AML-193 (cell line): ENCODE measurements at places on chromosomes 13 and 19.

DNA sequence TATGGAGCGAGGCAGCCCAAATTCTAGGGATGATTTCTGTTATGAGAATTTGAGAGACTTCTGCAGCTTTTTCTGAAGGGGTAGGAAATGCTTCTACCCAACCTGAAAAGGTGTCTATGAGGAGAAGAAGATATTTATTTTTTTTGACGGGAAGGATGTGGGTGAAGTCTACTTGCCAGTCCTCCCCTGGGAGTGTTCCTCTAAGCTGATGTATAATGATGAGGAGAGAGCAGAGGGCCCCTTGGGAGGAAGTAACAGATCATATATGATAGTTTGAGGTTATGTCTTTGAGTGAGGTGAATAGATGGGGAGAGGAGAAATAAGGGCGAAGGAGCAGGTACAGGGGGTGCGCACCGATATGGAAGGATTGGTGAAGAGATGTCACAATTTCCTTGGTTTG lies 910.6 kb upstream of the SLITRK5 start:
- no peak for DNase-seq

DNA sequence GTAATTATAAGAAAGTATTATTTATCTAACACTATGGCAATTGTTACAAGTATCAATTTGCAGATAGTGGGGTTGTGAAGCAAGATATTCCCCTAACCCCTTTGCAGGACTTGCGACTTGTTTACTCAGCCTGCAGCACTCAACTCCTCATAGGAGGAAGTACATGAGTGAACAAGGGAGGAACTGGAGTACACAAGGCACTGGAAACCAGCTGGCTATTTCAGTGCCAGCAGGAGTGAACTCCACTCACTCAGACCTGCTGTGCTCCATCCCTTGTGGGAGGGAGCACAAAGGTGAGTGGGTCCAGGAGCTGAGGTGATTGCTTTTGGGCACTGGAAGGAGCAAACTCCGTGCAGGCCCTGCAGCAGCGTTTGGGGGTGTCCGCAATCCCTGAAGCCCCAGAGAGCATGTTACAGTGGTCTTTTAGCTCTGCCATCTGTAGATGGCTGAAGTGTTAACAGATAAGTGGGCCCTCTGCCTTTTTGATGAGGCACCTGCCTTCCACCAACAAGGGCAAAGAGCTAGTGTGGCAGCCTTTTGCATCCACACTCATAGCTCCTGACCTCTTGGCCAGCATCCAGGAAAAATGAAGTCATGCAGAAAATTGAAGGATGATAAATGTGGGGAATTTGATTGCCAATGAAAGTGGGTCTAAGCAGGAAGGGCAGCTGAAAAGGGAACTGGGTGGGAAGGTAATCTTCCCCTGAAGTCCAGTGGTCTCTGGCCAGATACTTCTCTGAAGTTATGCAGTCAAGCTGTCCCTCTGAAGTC lies 802.2 kb upstream of the MIR17HG start:
- DNase-seq: no peak

- DNase-seq: peak; percentile 67
These were observed 615.5 kb upstream of the KLHL1 start for GRCh38 chr13:70723732-70724131.

- DNase-seq: no peak
These were observed 4.8 kb upstream of the DAPK3 start for GRCh38 chr19:3975637-3976087.

DNA sequence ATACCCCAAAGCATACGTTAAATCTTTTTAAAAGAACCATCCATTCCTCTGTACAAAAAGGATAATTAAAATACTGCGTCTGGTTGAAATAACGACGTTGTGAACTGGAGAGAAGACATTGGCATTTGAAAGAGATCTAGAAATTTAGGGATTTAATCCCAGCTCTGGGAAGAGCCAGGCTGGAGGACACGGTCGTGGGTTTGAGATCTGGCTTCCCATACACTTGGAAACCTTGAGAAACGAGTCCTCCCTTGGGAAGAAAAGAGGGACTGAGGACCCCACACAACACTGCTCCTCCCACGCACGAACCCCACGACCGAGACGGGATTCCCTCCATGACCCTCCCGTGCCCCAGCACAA lies 625 bp downstream of the ZNF709 start:
- no peak for DNase-seq

DNA sequence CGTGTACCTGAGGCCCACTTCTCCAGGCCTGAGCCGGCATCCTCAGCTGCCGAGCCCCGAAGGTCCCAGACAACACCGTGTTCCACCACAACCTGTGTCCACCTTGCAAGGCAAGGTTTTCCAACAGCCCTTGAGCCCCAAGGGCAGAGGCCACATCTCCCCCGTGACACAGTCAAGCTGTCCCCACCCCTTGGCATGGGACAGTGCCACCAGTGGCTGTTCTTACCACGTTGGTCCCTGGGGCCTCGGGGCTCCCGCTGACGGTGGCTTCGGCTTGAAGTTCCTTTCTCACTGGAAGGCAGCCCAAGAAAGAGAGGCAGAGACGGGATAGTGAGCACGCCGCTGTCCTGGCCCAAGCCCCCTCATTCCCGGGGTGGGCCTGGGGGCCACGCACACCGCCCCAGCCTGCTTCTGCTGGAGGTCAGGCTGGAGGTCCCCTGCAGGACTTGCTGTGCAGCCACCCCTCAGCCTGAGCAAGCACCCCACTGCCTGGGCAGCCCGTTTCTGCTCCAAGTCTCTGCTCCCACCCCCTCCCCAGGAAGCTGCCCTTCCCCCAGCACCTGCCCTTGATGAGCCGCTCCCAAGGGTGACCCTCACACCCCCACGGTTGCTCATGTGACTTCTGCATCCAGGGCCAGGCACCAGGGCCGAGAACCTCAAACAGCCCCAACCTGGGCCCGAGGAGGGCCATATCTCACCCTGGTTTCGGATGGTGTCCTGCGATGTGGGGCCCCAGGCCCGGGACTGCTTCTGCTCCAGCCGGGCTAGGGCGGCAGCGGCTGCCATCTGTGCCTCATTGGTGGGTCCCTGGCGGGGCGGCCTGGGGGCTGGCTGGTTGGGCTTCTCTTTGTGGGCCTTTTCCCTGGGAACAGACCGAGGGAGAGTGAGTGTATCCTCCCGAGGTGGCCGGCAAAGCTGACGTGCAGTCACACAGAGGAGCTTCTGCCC lies 4.1 kb downstream of the UBXN6 start:
- no peak for DNase-seq

GRCh38 chr19:825897-826644 lies 1.6 kb upstream of the AZU1 start:
- no peak for DNase-seq

GRCh38 chr19:3835055-3835435 lies 33.8 kb downstream of the ZFR2 start:
- DNase-seq: no peak

DNA sequence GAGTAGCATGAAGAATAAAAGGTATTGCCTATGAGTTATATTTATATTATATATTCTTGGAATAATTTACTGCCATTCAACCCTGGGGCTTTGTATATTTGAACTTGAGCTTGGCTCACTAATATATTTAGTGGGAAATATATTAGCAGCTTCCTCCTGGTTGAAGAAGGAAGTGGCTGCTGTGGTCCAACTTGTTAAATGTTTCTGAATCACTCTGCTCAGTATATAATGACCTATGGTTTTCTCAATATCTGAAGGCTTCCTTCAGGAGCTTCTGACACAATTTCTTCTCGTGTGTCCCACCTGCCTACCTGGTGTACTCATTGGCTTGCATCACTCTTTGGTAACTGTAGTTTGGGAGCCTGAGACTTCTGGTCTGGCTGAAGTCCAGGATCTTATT lies 646.4 kb downstream of the TBC1D4 start:
- DNase-seq: no peak

- DNase-seq: no peak
These were observed 191.4 kb downstream of the OLFM4 start for GRCh38 chr13:53220038-53220437.

- DNase-seq: no peak
These were observed 26.3 kb downstream of the SHANK1 start for GRCh38 chr19:50693064-50693975.

DNA sequence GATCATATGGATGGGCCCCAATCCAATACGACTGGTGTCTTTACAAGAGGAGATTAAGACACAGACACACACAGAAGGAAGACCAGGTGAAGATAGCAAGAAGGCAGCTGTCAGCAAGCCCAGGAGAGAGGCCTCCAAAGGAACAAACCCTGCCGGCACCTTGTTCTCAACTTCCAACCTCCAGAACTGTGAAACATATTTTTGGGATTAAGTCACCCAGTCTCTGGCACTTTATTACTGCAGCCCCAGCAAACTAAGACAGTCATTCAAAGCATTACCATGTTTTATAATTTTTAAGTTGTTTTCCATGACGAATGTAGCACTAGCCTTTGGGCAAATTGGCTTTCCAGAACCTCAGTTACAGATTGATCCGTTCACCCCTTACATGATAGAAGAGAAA lies 11.3 kb downstream of the STARD13 start:
- DNase-seq: no peak

GRCh38 chr13:92656103-92656502 lies 570.5 kb upstream of the GPC6 start:
- no peak for DNase-seq

DNA sequence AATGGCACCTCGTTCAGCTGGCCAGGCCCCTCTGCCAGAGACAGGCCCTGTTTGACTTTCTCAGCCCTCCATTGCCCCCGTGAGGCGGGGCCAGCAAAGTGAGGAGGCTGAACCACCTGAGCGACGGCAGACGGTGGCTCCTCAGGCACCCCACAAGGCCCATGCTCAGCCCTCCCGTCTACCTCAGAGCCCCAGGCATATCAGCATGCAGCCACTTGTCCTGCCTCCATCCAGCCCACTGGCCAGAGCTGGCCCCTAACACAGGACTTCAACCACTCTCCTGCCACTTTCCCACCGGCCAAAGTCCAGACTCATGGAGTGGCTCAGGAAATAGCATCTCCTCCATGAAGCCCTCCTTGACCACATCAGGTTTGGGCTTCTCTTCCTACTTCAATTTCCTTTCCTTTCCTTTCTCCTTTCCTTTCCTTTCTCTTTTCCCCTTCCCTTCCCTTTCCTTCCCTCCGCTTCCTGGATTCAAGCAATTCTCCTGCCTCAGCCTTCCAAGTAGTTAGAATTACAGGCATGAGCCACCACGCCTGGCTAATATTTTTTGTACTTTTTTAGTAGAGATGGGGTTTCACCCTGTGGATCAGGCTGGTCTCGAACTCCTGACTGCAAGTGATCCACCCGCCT lies 9.3 kb downstream of the SLC7A10 start:
- DNase-seq: no peak

GRCh38 chr19:33661336-33661735 lies 39.6 kb downstream of the CHST8 start:
- no peak for DNase-seq

DNA sequence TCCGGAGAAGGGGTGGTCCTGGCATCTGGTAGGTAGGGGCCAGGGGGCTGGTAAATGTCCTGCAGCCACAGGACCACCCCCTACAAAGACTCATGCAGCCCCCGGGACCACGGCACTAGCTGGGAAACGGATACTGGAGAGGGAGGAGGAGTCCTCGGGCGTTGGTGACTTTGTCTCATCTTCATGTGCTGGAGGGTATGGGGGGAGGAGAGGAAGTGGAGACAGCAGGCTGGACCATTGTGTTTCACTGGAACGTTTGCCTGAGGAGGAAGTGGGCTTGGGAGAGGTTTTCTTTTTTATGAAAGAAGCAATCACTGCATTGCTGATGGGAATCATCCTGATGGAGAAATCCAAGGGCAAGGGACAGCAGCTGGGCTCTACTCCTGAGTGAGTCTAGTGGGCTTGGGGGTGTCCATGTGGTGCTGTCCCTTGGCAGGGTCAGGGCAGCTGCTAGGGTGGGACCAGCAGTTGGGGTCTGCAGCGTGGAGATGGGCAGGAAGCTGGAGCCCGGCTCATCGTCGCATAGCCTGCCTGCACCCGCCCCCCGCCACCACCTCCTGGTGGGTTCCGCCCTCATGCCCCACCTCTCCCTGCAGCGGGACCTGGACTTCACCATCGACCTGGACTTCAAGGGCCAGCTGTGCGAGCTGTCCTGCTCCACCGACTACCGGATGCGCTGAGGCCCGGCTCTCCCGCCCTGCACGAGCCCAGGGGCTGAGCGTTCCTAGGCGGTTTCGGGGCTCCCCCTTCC lies 1.7 kb upstream of the ADM5 start:
- DNase-seq: no peak

DNA sequence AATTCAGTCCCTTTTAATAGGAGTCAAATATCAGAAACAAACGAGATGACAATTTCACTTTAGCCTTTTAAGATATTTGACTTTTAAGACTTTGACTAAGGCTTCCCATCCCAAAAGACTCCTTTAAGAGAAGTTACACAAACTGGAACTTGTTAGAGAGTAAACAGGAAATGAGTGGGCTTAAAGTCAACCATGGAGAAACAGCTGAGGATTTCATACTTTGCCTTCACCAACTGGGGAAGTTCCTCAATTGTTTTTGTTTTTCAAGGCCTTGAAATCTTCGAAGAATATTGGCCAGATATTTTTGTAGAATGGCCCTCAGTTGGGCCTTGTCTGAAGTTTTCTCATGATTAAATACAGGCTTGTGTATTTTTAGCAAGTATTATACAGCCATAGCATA lies 227.3 kb downstream of the POU4F1 start:
- peak; percentile 13 for DNase-seq

DNA sequence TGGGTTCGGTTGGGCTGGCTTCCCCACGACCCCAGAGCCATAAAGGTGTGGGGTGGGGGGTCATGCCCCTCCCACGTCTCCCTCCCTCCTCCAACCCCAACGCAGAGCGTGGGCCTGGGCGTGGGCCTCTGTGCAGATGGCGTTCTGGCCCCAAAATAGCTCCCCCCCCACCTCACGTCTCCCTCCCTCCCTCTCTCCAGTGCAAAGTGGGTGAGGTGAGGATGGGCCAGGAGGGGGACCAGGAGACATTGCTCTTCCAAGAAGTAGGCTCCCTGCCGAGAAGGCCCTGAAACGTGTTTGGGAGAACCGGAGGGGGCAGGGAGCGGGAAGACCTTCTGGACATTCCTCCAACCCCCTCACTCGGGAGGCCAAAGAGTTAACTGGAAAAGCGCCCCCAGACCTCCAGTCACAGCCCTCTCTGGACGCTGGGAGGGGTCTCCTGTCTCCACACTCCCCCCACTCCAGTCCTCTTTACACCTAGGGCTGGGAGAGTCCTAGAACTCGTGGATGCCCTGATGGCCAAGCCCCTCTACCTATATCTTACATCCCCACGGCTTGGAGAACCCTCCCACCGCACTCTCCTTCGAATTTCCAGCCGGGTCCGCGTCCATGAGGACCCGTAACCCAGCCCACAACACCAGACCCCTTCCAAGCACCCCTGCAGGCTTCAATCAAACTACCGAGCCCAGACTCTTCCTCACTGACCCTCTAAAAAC lies 855 bp downstream of the UNC13A start:
- no peak for DNase-seq

DNA sequence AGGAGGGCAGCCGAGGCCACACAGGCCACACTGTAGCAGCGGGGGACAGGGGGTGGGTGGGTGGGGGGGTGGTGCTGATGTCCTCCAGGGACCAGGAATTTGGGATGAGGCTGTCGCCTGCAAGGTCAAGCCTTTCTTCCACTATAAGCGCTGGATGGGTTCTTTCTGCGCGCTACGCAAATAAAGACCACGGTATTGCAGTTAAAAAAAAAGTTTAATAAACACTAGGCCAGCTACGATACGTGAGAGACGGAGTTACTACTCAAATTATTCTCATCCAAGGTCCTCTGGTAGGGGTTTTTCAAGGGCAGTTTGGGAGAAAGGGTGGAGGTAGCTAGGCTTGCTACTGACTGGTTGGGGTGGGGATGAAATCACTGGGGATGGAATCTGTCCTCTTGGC lies 508 bp upstream of the ZNF44 start:
- DNase-seq: no peak
